ENCODE measurements at places on chromosomes 6 and 20.

DNA sequence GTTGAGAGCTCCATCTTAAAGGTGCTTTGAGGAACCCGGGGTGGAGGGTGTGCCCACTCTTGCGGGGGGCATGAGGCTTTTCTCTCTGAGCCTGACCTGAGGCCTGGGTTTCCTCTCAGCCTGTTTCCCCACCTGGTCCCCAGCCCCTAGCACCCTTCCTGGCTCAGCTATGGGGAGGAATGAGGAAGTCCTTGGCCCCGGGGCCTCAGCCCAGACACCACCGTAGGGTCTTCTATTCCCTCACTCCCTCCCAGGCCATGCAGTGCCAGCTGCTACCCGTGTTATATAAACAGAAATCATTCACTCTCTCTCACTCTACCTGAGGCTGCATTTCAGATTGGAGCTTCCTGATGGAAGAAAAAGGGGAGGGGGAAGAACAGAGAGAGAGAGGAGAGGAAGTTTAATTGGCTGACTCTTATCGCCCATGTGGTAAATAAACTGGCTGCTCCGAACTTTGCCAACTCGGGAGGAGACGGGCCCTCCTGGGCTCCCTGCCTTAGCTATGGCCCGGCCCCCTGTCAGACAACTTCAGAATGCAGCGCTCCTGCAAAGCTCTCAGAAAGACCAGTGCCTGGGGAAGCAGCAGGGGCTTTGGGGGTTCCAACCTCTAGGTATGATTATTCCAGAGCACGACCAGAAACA is 2.8 kb downstream of the CDH22 start:
- no peak for DNase-seq

GRCh38 chr6:13334953-13335352 is 6.6 kb upstream of the TBC1D7 start:
- DNase-seq = no peak

- no peak for DNase-seq
These were observed 66.5 kb downstream of the ILRUN start for GRCh38 chr6:34630040-34630439.

- no peak for DNase-seq
These were observed 25.2 kb downstream of the UST start for GRCh38 chr6:148771896-148772554.

DNA sequence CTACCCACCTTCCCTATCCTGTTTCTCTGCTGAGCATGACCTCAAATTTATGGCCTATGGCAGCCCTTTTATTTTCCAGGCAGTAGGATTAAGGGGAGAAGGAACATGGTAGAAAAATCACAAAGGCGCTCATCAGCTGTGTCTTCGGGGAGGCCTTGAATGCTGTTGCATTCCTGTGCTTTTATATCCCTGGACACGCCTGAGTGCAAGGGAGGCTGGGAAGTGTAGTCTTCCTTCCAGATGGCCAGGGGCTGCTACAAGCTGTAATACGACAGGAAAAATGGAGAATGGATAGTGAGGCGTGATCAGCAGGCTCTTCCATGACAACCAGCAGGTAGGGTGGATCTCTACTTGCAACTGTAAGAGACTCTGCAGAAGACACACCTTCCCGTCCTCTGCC is 210.9 kb upstream of the GGTLC1 start:
- DNase-seq = no peak

DNA sequence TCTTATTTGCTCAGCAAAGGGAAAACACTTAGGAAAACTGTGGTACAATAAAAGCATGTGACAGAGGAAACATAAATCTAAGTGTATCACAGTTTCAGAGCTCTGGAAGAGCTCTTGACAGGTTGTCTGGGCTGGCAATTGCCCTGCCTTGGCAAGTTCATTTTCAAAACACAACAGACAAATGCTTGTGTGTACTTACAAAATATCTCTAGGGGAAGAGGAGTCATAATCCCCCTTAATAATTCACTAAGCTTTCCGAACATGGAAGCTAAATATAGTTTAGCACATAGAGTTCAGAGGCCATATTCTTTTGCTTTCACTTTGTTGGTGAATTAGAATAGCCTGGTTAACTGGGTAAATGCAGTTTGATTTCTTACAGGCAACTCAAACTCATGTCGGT is 211.6 kb upstream of the THEMIS start:
- DNase-seq = no peak

All from OCI-LY7 (cell line).